ENCODE measurements at places on chromosomes 5 and 9.

DNA sequence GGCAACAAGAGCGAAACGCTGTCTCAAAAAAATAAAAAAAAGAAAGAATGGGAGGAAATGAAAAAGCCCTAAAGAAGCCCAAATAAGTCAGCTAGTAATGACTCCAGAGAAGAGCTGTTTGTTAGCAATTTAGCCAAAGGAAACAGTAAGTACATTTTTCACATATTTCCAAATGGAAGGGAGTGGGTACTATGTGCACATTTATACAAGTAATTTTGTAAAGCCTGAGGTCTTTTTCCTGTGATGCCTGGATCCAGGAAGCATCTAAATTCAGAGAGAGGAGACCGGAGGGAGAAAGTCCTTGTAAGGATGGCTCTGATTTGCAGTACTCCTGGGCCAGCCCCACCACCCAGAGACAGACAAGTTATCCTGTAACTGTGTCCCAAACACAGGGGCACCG, 14.7 kb downstream of the FBP1 start:
- no peak for DNase-seq

DNA sequence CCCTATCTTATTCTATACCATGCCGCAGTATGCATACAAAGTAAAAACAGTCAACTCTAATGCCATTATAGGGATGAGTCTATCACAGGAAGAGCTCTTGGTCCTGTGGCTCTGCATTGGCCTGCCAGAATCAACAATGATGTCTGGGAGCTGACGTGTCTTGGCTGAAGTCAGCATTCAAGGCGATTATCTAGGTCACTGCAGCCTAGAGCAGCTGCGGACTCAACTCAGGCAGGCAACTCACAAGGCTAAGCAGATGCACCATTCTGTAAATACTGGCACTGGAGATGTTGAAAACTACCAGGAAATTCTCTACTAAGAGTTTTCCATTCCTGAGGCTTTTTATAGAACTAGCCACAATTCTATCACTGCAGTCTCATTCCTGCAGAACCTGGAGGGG, 13.3 kb downstream of the SPATA9 start:
- DNase-seq = no peak

GRCh38 chr9:125681086-125681622, 25.9 kb downstream of the MAPKAP1 start:
- DNase-seq = no peak

DNA sequence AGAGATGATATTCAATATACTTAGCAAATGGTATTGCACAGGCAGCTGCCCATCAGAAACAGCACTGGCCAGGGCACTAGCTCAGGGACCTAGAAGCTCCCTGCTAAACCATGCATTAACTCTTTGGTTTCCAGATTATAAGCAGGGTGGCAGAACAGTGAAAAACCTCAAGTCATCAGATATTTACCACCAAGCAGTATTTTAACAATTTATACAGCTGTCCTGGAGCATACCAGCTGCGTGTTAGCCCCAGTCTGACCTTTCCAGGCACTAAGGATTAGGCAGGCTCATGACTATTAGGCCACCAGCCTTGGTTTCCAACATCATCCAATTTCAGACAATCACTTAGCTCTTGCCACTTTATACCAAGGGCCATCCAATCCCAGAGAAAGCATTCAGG, 326.5 kb downstream of the CAAP1 start:
- DNase-seq = no peak

DNA sequence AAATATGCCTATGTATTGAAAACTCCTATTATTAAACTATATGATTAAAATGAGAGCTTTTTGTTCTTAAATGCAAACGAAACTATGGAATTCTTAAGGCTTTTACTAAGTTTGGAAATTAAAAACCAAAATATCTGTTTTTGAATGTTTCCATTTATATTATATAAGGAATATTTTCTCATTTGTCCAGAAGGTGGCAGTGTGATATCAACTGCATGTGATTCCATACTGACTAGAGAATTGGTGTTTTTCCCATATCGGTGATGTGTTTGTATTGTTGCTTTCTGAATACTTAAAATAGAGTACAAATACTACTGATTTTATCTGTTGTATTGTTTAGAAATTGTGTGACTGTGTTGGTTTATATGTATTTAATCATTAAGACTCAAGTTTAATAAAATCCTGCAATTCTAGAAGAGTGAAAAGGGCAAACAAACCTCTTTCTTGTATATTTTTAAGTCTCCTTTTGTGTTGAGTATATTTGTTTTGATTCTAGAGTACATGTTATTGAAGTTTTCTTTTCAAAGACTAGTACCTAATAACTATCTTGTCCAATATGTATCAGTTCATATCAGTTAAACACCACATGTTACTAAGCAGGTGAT, 320.8 kb downstream of the CCDC171 start:
- DNase-seq = no peak

DNA sequence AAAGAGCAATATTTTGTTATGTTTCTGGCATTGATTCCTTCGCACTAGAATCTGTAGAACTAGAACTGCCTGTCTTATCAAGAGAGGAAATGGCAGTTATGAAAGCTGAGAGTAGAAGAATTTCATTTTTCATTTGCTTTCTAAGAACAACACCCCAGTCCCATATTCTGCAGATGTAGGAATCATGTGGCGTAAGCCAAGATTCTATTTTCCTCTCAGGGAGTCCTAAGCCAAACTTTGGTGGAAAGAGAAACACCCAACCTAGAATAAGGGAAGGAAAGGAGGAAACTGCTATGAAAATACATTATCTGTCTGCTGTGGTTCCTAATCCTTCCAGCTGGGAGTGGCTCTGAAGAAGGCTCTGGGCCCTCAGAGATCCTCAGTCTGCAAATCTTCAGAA, 1176.9 kb upstream of the C9orf72 start:
- no peak for DNase-seq

DNA sequence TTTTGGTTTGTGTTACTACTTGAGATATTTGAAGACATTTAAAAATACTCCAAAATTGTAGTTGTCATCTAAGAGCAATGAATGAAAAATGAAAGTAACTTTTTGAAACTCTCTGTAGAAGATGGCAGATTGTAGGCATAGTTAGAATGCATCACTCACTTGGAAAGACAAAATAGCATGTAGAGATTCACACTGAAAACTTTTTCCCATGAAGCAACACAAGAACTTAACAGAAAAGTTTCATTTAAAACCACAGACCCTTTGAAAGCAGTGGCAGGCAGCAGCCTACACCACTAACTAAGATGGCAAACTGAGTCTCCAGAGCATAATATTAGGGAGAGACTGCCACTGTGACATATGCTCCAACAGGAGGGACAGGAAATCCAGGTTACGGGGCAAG, 18.9 kb upstream of the FAM174A start:
- no peak for DNase-seq

DNA sequence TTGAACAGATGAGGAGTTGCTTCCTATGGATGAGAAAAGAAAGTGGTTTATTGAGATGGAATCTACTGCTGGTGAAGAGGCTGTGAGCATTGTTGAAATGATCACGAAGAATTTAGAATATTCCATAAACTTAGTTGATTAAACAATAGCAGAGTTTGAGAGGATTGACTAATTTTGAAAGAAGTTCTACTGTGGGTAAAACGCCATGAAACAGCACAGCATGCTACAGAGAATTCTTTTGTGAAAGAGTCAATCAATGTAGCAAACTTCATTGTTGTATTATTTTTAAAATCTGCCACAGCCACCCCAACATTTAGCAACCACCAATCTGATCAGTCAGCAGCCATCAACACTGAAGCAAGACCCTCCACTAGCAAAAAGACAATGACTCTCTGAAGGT, 309.1 kb downstream of the SPOCK1 start:
- no peak for DNase-seq

DNA sequence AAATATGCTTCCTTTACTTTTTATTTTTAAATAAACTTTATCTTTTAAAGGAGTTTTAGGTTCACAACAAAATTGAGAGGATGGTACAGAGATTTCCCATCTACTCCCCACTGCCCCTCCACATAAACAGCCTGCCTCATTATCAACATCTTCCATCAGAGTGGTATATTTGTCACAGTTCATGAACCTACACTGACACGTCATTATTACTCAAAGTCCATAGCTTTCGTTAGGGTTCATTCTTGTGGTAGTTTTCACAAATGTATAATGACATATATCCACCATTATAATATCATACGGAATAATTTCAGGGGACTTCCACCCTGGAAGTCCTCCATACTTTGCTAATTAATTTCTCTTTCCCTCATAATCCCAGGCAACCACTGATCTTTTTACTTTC, 204.9 kb downstream of the SMARCA2 start:
- no peak for DNase-seq

DNA sequence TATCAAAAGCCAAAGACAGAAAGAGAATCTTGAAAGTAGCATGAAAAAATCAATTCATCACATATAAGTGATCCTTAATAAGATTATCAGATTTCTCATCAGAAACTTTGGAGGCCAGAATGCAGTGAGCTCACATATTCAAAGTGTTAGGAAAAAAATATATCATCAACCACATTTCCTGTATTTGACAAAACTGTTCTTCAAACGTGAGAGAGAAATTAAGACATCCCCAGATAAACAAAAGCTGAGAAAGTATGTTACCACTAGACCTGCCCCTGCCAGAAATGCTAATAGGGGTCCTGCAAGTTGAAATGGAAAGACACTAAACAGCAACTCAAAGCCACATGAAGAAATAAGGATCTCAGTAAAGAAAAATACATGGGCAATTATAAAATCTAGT, 29.9 kb downstream of the HACD4 start:
- no peak for DNase-seq

- no peak for DNase-seq
Observed at GRCh38 chr9:27196383-27196782, 87.4 kb downstream of the TEK start.

DNA sequence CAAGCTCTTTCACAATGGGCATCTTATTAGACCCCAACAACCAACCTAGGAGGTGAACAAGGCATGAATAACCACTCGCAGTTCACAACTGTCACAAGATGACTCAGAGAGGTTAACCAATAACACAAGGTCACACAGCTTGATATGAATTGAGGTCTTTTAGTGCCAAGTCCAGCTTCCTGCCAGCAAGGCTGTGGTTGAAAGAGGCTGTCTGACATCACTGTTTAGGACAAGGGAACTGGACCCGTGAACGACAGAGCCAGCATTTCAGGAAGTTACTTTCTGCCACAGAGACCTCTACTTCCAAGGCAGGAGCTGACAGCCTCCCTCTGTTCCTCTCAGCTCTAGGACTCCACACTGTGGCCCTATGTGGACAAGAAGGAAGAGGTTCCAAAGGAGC, 53.4 kb upstream of the ALDH1B1 start:
- DNase-seq = no peak

GRCh38 chr9:113343732-113344231, 3.7 kb upstream of the WDR31 start:
- DNase-seq = no peak

- no peak for DNase-seq
Observed at GRCh38 chr5:90932052-90932699, 373.6 kb downstream of the ADGRV1 start.

DNA sequence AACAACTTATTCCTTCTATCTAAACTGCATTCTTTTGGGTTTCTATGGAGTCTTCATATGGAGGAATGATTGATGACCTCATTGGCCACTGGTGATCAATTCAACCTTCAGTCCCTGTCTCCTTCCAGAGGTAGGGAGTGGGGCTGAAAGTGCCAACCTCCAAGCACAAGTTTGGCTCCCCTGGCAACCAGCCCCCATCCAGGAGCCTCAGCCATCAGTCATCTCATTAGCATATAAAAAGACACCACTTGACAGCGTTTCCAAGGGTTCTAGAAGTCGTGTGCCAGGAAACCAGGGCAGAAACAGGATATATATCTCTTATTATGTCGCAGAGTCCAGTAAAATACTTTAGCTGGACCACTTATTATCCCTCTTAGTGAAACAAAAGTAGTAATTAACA, 9.8 kb downstream of the SLC31A2 start:
- DNase-seq = no peak

DNA sequence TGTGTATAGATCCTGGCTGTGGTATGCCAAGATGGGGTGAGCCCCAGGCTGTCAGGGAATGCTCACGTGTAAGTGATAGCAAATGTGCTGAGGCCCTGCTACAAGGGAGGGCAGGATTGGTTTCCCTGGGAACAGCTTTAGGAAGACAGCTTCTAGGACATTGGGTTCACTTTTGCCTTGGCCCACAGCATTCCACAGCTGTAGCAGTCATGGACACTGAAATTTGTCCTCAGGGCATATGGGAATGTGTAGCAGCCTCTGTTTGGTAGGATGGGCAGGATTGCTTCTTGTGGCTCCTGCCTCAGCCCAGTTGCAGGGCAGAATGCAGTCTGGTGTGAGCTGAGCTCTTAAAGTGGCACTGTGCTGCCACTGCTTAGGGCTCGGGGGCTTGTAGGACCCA, 1061.7 kb upstream of the WWC1 start:
- no peak for DNase-seq

DNA sequence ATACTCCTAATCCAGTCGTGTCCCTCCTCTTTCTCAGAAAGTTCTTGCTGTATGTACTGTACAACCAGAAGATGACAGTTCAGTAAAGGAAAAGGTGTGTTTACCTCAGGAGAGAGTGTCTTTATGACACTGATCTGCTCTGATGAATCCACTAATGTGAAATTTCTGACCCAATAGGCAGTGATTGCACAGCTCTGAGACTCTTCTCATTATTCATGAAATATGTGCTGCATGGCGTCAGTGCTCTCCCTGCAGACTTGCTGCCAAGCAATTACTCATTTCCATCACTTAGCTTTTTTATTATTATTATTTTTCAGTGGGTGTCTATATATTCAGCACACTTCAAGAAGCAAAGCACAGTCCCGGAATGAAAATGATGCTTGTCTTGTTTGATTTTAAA, 389.0 kb downstream of the RASEF start:
- DNase-seq = no peak

- DNase-seq = no peak
Observed at GRCh38 chr5:516338-516925, 7.8 kb downstream of the SLC9A3 start.

GRCh38 chr5:173941758-173942401, 47.1 kb upstream of the C5orf47 start:
- DNase-seq = no peak

DNA sequence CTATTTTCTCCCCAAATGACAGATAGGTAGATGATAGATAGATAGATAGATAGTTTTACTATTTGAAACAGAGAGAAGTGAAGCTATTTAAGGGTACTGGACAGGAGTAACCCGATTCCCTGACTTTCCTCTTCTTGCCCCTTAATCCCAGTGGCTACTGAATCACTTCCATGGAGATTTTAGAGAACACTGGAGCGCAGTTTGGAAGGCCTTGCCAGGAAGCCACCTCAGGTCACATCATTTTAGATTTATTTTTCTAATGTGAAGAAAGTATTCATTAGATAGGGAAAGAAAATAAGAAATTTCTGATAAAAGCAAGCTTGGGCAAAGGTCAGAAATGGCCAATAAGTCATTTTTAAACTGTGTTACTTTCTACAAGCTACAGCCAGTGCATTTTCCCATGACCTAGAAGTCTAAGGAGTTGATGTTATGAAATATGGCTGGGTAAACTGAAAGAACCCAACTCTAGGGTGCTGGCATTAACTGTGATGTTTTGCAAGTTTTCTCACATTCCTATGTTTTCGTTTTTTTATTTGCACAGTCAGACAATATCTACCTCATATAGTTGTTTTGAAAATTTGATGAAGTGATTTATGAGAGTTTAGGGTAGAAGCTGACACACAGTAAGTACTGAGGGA, 544.7 kb upstream of the PTGER4 start:
- no peak for DNase-seq

GRCh38 chr5:174751154-174752000, 27.0 kb downstream of the MSX2 start:
- DNase-seq = no peak

GRCh38 chr5:102867992-102868662, 113.0 kb downstream of the PAM start:
- no peak for DNase-seq

GRCh38 chr9:95771556-95772246, 103.8 kb upstream of the ERCC6L2 start:
- no peak for DNase-seq

Measured in stimulated activated CD4-positive, alpha-beta T cell treated with anti-CD3 and anti-CD28 coated beads, TNF-alpha, amount 100 ng/mL, for 1 hour (primary cell).